ENCODE measurements at places on chromosomes 16 and 17.

DNA sequence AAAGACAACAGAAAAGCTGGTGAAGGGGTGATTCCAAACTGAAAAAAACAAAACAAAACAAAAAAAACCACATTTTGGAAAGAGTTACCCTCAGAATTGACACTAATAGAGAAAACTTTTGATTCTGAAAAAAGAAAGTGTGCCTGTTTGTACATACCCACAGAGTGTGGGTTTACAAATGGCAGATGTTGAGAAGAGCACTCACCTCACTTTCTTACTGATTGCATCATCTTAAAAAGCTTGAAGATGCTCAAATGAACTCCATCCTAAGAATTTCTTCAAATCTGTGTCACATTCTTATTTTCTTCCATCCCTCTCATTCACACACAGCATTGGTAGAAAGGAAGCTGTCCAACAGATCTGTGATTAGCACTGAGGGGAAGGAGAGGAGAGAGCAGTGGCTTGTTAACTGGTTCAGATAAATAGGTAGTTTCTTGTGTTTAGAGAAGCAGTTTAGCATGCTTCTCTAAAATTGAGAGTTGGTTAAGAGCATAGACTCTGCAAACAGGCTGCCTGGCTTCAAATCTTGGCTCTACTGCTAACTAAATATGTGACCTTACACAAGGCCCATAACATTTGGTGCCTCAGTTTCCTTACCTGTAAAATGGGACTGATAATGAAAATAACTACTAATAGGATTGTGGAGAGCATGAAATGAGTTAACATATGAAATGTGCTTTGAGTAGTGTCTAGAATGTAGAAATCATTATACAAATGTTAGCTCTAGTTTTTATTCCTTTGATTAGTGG is 6.9 kb downstream of the GNAO1 start:
- DNase-seq = no peak

DNA sequence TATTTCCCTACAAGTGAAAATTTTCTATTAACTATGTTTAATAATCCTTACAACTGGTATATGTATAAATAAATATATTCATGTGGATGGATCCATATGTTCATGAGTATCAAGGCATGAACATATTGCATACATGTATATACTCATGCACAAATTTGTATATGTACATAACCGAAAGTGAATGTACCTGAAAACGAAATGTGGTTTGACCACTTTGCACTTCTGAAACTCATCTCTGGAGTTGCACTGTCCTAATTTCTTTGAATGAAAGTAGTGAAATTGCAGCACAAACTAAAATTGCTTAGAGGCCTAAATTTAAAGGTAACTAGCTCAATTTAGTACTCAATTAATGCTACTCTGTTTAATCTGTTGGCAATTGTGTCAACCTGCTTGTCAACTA is 27.4 kb upstream of the GNAO1 start:
- DNase-seq = no peak

DNA sequence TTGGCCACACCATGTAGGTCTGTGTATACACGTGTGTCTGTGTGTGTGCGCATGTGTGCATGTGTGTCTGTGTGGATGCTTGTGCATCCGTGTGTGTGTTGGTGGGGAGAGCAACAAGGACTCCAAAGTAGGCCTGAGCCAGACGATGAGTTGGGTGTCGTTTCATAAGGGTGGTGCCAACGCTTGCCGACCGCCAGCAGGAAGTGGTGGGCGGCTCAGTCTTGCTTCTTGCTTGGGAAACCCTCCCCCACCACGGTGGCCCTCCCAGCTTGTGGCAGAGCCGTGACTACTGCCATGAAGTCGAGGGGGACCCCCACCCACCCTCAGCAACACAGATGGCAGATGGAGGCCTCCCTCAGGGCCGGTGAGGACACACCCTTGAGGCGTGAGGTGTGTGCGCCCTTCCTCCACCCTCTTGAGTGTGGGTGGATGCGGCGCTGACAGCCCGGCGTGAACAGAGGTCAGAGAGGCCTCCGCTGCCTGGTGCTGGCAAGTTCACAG is 17.5 kb downstream of the SBK1 start:
- no peak for DNase-seq

DNA sequence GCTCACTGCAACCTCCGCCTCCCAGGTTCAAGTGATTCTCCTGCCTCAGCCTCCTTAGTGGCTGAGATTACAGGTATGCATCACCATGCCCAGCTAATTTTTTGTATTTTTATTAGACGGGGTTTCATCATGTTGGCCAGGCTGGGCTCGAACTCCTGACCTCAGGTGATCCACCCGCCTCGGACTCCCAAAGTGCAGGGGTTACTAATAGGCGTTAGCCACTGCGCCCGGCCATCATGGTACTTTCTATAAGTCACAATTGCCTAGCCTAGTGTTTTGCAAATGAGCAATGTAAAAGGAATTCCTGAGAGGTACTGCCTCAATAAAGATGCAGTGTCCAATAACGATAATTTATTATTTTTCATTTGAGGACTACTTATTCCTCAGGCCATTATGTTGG is 13.9 kb upstream of the PSMC3IP start:
- no peak for DNase-seq

DNA sequence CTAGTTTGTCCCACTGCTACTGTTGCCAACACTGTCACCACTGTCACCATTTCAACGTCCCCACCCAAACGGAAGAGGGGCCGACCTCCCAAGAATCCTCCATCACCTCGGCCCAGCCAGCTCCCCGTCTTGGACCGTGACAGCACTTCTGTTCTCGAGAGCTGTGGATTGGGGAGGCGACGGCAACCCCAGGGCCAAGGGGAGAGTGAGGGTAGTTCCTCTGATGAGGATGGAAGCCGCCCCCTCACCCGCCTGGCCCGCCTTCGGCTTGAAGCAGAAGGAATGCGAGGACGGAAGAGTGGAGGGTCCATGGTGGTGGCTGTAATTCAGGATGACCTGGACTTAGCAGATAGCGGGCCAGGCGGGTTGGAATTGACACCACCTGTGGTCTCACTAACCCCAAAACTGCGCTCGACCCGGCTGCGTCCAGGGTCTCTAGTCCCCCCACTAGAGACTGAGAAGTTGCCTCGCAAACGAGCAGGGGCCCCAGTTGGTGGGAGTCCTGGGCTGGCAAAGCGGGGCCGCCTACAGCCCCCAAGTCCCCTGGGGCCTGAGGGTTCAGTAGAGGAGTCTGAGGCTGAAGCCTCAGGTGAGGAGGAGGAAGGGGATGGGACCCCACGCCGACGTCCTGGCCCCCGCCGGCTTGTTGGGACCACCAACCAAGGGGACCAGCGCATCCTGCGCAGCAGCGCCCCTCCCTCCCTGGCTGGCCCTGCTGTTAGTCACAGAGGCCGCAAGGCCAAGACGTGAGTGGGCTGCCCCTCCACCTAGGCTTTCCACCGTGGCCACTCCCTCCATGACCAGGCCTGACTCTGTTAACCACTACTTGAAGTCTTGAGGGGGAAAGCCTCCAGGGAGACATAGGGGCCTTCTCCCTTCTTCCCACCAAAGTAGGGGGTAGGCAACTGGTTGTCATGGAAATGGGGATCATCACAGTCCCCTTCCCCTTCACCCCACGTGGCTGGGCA is 9.0 kb upstream of the PHKG2 start:
- no peak for DNase-seq

- DNase-seq = peak; percentile 77
Observed at GRCh38 chr17:36072431-36073121, 8.5 kb downstream of the CCL18 start.

DNA sequence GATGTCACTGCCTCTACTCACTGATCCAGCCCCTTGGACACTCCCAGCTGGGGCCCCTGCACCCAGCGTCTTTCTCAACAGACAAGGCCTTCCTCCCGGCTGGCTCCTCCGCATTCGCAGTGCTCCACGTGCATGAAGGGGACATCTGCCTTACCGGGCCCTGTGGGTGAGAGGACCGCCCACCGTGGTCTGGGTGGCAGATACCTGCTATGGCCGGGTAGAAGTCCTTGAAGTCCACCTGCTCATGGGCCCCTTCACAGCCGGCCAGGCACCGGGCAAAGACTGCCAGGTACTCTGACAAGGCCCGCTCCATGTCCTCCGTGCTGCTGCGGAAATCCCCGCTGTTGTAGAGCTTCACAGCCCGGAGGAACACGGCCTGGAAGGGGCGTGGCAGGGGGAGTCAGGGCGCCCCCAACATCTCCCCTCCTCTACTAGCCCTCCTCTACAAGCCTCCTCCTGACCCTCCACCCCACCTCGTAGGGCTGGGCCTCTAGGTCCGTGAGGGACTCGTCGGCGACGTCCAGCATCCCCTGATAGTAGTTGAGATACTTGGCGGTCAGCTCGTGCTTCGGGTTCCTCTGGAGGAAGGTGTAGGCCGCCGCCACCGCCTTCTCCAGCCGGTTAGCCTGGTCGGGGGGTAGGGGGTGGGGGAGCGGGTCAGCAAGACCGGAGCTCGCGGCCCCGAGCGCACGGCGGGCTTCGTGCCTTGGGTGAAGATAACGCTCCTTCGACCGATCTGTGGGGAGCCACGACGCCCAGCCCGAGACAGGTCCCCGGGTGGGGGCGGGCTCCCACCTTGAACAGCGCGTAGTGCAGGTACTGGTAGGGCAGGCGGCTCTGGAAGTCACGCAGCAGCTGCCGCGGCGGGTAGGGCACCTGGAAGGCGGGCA is 845 bp downstream of the P3H4 start:
- DNase-seq = no peak

DNA sequence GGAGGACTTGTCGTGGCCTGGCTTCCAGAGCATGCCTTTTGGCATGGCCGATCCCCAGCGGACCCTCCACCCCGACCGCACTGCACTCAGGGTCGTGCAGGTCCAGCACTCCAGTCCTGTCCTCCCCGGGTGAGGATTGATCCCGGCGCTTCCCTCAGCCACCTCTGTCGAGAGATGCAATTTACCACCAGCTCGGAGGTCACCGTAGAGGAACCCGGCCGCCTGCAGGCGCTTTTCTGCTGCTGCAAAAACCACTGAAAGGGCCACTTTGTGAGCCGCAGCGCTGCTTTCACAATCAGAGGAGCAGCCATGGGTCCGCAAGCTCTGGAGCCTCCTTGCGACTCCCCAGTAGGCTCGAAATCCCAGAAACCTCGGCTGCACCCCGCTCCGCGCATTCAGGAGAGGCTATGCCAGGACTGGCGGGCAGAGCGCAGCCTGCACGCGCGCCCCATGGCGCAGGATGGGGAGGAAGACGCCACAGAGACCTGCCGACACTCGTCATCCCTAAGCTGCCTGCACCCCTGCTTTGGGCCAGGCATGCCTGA is 134.2 kb downstream of the HS3ST2 start:
- DNase-seq = peak; percentile 13

- no peak for DNase-seq
Observed at GRCh38 chr16:13552062-13552959, 367.6 kb upstream of the ERCC4 start.

DNA sequence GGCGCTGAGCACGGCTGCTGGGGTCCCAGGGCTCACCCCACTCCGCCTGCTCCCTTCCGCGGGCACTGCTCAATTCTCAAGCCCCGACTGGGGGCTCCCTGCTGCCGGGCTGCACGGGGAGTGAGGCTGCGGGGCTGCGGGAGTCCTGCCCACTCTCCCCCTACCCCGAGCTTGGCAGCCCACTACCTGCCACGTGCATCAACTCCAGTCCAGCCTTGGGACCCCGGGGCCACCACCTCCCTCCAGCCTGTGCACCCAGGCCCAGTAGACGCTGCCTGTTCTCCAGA is 43.3 kb upstream of the SSTR5 start:
- DNase-seq = no peak

DNA sequence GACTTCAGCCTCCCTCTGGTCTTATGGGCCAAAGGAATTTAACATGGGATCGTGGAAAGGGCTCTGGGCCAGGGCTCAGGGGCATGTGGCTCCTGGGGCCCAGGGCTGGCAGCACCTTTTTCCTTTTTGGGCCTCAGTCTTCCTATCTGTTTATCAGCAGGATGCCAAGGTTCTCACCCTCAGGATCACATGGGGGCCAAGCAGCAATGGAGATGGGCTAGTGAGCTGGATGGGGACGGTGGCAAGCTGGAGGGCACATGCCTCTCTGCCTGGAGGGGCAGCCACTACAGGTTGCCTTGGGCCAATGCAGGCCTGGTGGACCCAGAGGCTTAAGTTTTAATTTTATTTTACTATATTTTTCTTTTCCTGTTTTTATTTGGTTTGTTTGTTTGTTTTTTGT is 95.4 kb downstream of the CYLD start:
- DNase-seq = no peak
